ENCODE measurements at places on chromosomes 12 and 14.

DNA sequence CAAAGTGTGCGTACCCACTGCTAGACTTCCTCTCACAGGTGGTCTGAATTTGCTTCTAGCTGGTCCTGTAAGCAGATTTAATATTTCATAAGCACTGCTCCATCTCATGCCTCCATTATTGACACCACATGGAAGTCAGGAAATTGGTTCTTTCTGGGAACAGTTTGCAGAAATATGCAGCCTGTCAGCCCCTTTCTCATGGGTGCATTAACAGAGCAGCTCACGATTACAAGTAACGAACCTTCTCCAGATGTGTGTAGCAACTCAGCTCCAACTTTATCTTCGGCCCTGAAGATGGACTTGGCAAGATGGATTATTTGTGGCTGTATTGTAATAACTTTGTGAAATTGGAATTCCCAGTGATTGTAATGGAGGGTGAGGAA is 214.5 kb upstream of the DDHD1 start:
- no peak for ATAC-seq

GRCh38 chr12:9027161-9028059 is 38.1 kb downstream of the KLRG1 start:
- ATAC-seq: no peak

DNA sequence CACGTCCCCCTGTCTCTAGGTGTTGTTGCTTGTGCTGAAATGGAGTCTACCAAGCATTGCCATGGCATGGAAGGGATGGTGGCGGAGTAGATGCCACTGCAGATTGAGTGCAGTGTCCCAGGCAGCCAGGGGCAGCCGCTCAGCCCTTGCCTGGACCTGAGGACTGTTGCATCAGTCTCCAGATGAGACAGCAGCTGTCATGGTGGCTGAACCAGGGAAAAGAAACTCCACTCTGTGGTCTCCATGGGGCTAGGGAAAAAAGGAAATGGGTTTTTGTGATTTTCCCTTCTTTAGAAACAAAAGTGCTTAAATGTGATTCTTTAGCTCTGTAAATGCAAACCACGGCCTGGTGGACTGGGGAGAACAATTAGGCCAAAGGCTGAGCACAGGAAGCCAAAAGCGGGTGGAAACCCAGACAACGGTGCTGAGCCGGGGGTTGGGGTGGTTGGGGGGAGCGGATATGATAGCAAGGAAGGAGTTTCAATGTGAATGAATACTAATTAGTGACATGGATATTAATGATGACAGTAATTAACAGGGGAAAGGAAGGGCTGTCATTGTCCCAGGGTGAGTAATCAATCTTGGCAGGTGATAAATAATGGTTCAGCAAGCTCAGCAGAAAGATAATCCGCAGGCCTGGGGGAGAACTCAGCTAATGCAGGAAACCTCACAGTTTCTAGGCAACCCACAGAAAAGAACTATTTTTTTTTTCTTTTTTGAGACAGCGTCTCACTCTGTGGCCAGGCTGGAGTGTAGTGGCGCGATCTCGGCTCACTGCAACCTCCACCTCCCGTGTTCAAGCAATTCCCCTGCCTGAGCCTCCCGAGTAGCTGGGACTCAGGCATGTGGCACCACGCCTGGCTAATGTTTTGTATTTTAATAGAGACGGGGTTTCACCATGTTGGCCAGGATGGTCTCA is 442.6 kb downstream of the DPF3 start:
- no peak for ATAC-seq

DNA sequence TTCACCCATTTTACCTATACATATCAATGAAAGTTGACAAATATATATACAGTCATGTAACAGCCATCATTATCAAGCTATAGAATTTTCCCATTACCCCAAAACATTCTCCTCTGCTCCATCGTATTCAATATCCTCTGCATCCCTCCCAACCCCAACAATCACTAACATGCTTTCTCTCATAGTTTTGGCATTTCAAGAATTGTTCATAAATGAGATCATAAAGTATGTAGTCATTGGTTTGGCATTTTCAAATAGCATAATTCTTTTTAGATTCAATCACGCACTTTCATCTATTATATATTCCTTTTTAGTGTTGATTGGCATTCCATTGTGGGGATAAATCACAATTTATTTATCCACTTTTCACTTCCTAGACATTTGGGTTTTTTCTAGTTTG is 866.0 kb upstream of the TMEM132C start:
- no peak for ATAC-seq

- no peak for ATAC-seq
Measured at GRCh38 chr12:15782667-15783066, 6.5 kb downstream of the EPS8 start.
